HFFc6 (cell line): ENCODE measurements at places on chromosomes 3 and 15.

GRCh38 chr3:127042634-127043033, 59.7 kb downstream of the PLXNA1 start:
- DNase-seq: no peak

- DNase-seq: no peak
Observed at GRCh38 chr3:136937851-136938250, 19.9 kb upstream of the IL20RB start.

DNA sequence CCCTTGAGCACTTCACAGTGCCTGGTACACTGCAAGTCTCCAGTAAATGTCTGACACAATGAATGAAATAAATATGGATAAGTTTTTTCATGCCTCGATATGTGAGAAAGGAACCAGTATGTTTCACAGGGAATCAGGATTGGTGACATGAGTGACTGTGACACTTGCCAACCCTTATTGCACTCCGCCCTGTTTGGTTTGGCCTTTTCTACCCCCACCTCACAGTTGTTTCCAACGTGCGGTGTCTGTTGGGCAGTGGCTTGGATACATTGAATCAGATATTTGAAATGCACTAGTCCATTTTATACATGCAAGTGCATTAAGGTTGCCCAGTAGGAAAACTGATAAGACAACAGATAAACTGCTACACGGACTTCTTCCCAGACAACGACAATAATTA, 2.0 kb downstream of the NPHP3 start:
- no peak for DNase-seq

DNA sequence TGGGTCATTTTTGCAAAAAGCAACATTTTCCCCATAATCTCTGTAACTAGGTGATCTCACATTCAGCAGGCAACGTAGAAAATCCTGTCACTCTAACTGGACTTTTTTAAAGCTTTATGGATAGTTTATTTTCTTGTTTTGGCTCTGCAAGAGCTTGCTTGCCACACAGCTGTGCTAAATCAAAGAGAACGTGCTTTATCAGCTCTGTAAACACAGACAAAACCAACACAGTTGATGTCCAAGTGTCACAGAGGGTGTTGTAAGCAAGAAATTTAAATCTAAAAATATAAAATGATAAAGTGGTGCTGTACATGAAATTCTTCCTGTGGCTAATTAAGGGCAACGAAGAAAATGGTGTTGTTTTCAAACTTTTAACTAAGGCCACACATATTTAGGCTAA, 97.5 kb upstream of the STAC start:
- no peak for DNase-seq

DNA sequence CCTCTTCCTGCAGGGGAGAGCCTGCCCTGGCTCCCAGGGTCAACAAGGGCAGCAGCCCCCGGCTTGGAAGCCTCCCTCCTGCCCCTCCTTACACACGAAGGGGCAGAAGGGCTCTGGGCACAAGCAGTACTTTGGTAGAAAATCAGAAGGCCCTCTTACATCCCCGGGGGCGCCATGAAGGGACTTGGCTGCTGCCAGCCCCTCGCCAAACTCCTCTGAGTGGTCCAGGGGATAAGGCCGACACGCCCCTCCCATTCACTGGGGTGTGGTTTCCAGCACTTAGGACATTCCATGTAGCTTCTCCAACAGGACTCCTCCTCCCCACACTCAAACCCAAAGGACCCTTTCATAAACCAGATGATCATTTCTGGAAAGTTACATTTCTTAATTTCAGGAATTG, 1.2 kb upstream of the ST8SIA2 start:
- no peak for DNase-seq
